ENCODE measurements at places on chromosomes 1 and 21. TPM values are rescaled to one million over a fixed set of nuclear protein-coding genes. Genes with fewer than 3 reads are reported as not detected.

DNA sequence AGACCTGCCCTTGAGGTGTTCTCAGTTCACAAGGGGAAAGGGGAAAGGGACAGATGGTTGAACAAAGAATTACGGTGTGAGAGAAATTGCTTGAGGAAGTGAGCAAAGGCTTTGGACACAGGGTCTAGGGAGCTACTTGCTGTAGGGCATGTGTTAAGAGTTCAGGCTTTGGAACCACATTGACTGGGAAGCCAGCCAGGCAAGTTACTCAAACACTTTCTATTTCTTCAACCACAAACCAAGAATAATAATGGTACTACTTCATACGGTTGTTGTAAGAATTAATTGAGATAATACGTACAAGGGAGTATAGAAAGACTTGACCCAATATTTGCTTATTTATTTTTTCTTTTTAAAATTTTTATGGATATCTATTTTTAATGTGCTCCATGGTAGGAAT lies 26.6 kb downstream of the AK4 start:
- DNase-seq, result no peak

DNA sequence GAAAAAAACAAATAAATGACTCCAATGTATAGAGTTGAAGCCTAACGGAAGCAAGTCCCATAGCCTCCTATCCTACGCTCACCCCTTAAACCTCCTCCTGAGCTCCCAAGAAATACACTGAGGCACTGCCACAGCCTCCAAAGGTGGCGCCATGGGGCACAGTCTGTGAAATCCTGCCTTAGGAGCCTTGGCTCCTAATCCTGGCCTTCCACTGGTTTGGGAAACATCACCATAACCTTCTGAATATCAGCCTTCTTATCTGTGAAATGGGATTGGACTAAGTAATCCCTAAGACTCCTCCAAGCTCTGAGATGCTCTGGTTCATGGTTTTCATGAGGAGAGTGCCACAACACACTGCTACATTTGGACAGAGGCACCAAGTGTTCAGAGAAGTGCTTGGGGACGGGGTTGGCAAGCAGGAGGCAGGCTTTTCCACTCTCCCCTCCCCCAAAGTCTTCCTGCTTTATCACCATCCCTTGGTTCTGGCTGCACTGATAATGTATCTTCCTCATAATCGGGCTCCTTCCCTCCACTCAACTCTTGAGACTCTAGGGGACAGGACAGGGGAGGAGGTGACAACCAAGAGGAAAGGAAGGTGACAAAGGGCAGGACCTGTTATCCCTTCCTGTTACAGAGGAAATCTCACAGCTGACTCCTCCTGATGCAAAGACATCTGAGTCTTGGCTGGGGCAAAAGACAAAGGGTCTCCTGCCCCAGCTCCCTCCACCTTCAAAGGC lies 2.7 kb downstream of the SLAMF7 start:
- no peak for DNase-seq

DNA sequence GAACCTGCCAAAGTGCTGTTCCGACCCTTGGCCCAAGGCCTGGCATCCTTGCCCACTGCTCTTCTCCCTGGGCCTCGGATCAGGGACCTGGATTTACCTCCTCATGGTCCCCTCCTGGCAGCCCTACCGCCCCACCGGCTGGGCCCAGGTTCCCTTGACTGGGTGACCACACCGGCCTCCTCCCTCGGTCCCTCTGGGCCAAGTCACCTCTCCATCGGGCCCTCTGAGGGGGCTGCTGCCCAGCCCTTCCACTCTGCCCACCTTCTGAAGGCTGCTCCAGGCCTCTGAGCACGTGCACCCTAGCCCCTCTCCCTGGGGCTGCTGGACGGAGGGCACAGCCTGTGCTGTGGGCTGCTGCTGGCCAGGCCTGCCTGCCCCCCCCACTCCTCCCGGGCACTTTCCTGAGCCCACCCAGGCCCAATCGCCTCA lies 9.3 kb upstream of the MMEL1 start:
- DNase-seq, result no peak

DNA sequence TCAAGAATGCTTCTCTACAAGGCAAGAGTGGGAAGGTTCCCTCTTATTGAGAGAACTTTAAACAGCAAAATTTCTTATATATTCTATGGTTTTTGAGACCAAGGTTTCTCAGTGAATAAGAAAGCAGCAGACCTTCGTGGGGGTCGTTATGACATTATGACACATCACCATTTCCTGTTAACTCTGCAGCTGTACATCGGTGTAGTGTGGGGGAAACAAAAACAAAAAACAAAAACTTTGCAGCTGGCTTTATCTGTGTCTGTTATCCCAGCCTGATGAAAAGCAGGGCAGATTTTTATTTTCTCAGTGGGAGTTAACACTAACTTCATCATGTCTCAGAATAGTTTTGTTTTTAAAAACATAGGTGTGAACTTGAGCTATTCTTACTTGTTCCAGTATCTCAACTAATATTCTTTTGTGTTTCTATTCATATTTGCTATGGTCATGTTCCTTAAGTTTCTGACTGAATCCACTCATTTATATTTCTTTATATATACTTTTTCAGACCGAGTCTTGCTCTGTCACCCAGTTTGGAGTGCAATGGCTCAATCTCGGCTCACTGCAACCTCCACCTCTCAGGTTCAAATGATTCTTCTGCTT lies 2.1 kb downstream of the SDE2 start:
- no peak for DNase-seq

GRCh38 chr1:231750296-231750695 lies 123.7 kb downstream of the DISC1 start:
- no peak for DNase-seq

GRCh38 chr1:19773485-19773884 lies 26.2 kb downstream of the TMCO4 start:
- no peak for DNase-seq

DNA sequence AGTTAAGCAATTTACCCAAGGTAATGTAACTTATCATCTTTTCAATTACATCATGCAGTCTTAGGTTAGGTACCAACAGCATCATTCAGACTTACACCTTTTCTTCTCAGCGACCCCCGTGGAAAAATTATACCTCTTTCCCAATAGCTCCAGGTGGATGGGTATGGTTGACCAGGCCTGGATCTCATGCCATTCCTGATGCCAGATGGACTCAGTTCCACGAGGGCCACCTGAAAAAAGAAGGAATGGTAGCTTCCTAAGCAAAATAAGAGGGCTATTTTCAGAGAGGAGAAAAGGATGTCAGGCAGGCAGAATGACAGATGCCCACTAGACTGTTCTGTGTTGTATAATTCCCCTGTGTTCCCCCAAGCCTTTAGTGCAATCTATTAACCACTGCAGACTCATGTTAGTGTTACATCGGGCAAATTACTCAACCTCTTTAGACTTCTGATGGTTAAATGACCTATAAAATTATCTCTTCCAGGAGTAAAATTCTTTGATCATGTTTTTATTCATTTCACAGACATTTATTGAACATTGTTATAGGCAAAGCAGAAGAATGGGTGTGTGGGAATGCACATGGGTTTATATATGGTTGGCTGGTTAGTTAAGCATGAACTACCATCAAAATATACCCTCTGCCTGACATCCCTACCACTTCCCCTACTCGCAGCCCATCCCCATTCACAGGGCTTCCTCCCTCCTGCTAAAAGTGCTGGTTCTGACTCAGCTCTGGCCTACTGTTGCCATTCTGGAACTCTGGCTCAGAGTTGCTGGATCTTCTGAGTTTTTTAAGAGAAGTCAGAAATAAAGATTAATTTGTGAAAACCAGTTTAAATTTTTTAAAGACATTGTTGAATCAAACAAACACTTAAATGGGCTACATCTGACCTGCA lies 10.6 kb upstream of the MYSM1 start:
- no peak for DNase-seq

DNA sequence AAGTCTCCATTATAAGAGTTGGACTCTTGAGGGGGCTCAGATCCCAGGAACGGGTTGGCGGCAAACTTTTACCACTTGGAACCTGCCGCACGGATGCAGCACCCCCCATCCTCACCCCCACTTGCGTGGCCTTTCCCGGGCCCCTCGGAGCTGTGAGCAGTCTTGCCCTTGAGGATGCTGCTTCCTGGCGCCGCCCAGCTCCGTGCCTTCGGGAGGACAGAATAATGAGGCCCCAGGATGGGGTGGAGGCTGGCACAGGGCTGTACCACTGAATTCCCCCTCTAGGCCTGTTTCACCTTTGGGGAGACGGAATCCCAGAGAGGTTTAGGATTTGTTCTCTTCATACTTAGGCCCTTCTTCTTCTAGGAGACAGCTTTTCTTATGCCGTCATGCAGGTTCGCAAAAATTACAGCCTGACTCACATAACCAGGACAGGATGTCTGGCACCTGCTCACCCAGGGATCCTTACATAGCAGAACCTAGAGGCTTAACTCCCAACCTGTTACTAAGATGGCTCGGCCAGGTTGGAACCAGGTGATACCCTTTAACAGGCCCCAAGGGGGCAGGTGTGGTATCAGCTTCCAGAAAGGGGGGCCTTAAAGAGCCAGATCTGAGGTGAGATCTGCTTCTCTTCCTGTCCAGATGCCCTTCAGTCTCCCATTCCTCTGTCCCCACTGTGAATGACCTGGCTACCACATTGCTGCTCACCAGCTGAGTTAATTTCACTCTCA lies 1.5 kb downstream of the TRNP1 start:
- DNase-seq, result no peak

Gene CD101
- total RNA-seq, result 1.8 TPM

Gene OBSCN
- 53.2 TPM for total RNA-seq

Gene COL11A1
- total RNA-seq, result not detected
